Right renal pelvis (tissue), 4 donors: ENCODE measurements at places on chromosomes 12 and 14. TPM values are rescaled to one million over a fixed set of nuclear protein-coding genes. Genes with fewer than 3 reads are reported as not detected.

CBLN3 gene
- polyA plus RNA-seq = 2.9 TPM

DNA sequence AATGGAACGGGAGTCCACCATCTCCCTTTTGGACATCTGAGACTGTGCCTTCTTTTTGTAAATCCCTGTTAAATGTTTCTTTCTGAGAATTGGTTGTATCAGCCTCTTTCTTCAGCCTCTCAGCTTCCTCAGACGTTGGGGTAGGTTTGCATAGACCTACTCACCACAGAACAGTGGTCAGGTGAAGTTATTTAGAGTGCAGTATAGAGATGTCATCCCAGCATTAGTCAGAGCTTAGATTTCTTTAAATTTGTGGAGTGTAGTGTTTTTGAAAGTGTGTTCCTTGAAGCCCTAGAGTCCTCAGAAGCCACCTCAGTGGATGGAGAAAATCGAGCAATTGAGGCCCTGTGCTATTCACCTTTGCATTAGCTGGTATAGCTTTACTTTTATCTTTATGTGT is 8.9 kb upstream of the EEA1 start:
- DNase-seq = no peak

DNA sequence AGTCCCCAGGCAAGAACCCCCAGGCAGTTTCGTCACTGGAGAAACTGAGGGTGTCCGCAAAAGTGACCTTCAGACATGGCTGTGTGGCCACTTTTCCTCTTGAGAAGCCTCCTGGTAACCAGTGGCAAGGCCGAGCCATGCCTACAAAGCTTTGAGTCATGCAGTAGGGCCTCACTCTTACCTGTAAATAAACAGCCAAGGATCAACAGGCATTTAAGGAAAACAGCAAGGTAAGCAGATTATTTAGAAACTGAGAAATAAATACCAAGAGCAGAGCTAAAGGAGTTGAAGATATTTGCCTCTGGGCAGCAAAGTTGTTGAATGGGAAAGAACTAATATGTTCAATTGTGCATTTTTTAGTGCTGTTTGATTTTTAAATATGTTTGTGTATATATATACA is 141.0 kb upstream of the BCL2L14 start:
- no peak for DNase-seq

GRCh38 chr12:6551496-6552139 is 4.2 kb downstream of the IFFO1 start:
- DNase-seq = no peak

DNA sequence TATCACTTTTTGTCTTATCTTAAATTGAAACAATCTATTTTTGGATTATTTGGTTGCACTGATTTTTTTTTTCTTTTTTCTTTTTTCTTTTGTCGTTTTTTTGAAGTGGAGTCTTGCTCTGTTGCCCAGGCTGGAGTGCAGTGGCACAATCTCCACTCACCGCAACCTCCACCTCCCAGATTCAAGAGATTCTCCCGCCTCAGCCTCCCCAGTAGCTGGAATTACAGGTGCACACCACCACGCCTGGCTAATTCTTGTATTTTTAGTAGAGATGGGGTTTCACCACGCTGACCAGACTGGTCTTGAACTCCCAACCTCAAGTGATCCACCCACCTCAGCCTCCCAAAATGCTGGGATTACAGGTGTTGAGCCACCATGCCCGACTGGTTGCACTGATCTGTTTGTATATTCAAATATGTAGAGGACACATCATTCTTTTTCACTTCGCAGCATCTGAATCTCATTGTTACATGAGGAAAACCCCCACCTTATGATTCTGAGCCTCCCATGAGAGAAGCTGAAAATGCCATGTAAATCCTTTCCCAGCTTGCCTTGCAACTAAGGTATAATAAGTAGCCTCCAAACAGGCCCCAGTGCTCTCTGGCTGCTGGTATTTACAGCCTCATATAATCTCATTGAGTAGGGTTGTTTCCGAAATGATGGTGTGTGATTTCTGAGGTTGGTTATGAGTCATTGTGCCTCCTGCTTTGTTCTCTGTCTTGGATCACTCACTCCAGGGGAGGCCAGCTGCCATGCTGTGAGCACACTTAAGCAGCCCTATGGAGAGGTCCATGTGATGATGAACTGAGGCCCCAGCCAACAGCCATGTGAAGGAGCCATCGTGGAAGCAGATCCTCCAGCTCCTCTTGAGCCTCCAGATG is 5.2 kb upstream of the HSP90B1 start:
- DNase-seq = no peak

DNA sequence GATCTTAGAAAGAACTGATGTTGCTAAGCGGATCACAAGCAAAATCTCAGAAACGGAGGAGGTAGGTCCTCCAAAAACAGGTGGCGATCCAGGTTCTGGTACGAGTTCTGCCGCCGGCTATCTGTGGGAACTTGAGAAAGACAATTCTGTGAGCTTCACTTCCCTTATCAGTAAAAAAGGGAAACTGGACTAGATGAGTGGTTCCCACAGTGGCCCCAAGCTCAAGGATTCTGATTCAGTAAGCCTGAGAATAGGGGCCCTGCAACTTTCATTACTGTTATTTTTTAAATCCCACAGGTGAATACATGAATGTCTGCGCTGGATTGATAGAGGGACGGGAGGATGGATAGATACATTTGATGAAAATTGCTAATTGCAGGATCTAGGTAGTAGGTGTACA is 160.2 kb downstream of the PPM1H start:
- DNase-seq = no peak

DNA sequence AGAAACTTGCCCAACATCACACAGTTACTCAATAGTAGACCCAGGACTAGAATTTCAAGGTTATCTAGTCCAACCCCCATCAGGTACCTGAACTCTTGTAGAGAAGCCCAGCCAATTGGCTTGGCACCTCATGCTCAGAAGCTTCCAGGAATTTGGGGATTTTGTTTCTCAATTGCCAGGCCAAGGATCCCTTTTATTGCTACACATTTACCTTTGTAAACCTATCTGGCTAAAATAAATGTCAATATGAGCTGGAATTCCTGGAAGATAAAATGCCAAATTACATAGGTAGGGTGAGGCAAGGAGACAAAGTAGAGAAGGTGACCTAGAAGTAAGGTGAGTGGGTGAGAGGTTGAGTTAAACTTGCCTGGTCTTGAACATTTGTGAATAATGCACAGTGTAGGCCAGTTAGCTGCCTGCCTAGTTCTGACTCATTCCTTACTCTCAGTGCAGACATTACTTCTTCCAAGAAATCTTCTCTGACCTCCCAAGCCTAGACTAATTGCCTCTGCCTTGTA is 36.3 kb downstream of the SDR9C7 start:
- DNase-seq = no peak

GALNT9 gene
- polyA plus RNA-seq = 7.7 TPM

DNA sequence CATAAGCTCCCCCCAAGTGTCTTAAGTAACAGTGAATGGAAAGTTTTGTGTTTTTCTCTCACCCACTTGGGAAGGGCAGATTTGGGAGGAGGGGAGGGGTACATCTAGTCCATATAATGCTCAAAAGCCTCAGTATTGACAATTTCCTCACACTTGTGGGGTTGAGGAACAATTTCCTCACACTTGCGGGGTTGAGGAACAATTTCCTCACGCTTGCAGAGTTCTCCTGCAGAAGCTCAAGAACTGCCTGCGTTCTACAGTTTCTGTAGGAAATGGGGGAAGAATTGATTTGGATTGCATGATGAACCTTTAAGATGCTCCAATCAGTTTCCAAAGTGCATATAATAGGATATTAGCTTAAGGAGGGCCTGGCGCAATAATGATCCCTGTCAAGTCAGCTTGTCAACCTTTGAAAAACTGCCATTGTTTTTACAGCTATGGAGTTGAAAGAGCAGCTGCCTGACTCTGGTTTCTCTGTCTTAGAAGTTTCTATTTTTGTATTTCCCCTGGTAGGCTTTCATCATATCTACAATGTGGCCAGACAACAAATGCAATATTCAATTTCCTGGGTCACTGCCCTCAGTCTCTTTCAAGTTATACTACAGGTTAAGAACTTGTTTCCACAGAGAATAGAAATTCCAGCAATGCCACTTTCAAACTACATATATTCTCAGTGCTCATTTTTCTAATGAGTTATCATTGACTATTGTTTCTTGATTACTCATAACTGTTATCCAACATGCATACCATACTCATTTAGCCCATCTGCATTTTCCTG is 66.5 kb downstream of the PLEKHG7 start:
- DNase-seq = no peak

PRKD1 gene
- polyA plus RNA-seq = 29.6 TPM

DNA sequence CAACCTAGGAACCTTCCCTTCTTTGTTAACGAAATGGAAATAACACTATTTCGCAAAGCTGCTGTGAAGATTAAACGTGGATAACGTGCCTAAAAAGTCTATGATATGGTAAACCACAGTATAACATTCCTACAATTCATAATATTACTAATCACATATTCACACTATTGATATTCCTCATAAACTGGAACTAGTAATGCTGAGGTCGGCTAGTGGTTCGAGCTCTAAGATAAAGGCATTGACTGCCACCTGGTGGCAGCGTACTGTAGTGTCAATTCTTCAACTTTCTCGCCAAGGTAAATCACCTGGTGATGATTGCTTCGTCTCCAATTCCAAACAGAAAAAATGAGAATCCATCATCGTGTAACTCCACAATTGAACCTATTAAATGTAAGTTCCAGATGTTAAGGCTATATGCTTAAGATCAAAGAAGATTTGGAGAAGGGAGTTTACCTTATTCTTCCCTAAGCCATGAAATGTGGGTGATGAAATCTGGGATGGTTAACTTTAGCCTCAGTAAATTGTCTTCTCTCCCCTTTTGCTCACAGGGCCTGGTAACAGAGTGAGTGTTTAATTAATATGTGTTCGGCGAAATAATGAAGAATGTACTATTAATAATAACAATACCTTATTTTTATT is 197.5 kb upstream of the TMEM132C start:
- peak; percentile 13 for DNase-seq

DNA sequence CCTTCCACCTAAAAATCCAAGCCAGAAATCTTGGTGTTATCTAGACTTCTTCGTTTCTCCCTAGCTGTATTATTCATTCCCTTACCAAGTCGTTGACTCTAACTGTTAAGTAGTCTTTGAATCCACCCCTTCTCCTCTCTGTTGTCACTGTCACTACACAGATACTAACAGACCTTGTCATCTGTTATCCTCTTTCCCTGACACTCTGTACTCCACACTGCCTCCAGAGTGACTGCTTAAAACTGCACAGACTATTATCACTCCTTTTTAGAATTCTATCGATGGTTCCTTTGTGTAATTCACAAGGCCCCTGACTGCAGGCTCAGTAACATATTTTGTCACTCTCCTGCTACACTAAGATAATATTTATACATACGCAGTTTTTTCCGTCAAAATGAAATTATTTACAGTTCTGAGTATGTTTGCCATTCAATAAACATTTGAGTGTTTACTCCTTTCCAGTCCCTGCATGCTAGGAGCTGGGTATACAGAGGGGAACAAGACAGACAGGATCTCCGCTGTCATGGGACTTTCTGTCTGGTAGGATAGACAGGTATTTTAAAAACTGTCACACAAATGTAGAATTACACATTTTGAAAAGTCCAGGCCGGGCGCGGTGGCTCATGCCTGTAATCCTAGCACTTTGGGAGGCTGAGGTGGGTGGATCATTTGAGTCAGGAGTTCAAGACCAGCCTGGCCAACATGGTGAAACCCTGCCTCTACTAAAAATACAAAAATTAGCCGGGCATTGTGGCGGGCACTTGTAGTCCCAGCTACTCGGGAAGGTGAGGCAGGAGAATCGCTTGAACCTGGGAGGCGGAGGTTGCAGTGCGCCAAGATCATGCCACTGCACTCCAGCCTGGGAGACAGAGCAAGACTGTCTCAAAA is 3.8 kb downstream of the MARS1 start:
- no peak for DNase-seq

THTPA gene
- polyA plus RNA-seq = 17.5 TPM
